ENCODE measurements at places on chromosomes 1 and 21. TPM values are rescaled to one million over a fixed set of nuclear protein-coding genes. Genes with fewer than 3 reads are reported as not detected.

DNA sequence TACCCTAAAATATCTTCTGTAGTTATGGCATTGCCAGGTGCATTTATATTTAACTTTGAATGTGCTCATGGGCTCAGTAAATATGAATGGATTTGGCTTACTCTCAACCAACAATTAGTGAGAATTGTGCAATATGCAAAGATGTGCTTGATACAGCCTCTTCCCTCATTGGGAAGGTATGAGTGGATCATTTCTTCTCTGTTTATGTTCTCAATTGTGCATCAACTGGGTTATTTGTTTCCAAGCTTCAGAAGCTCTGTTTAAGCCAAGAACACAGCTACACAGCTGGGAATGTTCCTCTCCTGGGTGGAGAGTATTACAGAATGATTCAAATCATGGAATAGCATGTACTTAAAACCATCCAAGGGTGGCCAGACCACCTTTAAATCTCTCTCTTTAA, 17.6 kb upstream of the MAP1LC3C start:
- no peak overlapping the region for H3K4me3 ChIP-seq
- peaks cover 7% of the 10 kb centered on the region for H3K4me1 ChIP-seq
- no peak overlapping the region for H3K27ac ChIP-seq
- no peak for DNase-seq
- H3K27me3 ChIP-seq, result no peaks in the 10 kb centered on the region

The RXFP4 gene
- not detected for total RNA-seq

DNA sequence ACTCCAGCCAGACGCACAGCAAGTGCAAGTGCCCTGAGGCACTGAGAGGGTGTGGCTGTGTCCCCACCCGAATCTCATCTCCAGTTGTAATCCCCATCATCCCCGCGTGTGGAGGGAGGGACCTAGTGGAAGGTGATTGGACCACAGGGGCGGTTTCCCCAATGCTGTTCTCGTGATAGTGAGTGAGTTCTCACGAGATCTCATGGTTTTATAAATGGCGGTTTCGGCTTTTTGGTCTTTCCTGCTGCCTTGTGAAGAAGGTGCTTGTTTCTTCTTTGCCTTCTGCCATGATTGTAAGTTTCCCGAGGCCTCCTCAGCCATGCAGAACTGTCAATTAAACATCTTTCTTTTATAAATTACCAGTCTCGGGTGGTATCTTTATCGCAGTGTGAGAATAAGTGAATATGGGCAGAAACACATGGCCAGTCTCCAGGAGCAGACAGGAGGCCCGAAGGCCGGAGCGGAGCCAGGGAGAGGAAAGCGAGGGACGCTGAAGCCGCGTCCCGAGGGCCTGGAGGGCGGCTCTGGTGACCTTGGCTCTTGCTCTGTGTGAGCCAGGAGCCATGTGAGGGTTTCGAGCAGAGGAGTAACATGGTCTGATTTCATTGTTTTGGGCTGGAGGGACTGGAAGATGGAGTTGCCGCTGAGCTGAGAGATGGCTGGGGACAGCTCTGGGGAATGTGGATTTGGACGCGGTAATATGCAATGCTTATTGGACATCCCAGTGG, 76.0 kb upstream of the C1orf174 start:
- H3K4me3 ChIP-seq, result no peak overlapping the region
- H3K36me3 ChIP-seq, result no peaks in the 10 kb centered on the region
- H3K4me1 ChIP-seq, result no peaks in the 10 kb centered on the region
- H3K27me3 ChIP-seq, result 0 out of 2 replicates have a peak, but pooled peaks cover 1% of the 10 kb centered on the region
- no peak for DNase-seq

The CYP4Z1 gene
- total RNA-seq, result not detected

GRCh38 chr1:117678246-117678977, 72.6 kb downstream of the TENT5C start:
- peaks cover 9% of the 10 kb centered on the region for H3K27me3 ChIP-seq
- peak overlapping the region; percentile 18 for H3K27ac ChIP-seq
- no peaks in the 10 kb centered on the region for H3K36me3 ChIP-seq
- H3K4me1 ChIP-seq, result peaks cover 49% of the 10 kb centered on the region

DNA sequence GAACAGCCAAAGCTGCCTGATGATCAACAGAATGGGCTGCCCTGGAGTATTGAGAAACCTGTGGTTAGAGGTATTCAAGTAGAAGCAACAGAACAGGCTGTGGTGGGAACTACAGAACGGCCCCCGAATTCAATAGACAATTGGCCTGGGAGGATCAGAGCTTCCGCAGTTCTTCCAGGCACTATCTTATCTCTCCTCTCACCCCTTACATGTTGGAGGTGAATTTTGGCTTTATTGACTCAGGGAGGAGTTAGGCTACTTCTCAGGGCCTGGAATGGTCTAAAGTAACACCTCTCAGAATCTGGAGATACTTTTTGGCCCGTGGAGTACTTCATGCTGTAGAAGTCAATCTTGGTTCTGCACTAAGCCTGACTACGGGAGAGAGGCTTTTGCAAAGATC, 253.0 kb downstream of the PRDM2 start:
- H3K36me3 ChIP-seq, result no peaks in the 10 kb centered on the region
- no peak overlapping the region for H3K27ac ChIP-seq
- no peak overlapping the region for H3K4me3 ChIP-seq
- H3K4me1 ChIP-seq, result no peaks in the 10 kb centered on the region

DNA sequence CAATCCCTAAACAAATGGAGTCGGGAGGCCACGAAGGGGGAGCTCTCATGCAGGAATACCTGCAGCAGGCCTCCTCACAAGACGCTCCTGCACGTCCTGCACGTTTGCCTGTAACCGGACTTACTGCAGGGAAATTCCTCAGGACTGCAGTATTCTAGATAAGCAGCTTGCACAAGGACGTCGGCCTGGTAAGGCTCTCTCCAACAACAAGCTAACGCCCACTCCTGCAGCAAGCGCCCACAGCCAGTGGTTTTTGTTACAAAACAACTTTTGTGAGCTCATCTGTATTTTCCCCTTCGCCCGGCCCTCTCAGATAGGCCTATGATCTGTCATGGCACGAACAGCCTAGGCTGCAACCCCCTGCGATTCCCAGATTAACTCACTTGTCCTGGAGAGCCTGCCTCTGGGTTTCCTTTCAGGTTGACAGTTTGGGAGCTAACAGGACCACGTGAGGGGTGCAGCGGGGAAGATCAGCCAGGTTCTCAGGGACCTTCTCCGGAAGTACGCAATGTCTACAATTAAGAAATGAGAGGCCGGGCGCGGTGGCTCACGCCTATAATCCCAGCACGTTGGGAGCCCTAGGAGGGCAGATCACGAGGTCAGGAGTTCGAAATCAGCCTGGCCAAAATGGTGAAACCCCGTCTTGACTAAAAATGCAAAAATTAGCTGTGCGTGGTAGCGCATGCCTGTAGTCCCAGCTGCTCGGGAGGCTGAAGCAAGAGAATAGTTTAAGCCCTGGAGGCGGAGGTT, 921 bp upstream of the MIB2 start:
- peaks cover 12% of the 10 kb centered on the region for H3K36me3 ChIP-seq
- peaks cover 21% of the 10 kb centered on the region for H3K4me1 ChIP-seq
- peaks cover 3% of the 10 kb centered on the region for H3K27me3 ChIP-seq
- H3K4me3 ChIP-seq, result peak overlapping the region; percentile 97
- H3K27ac ChIP-seq, result peak overlapping the region; percentile 83

- H3K27me3 ChIP-seq, result peaks cover 45% of the 10 kb centered on the region
- no peak overlapping the region for H3K4me3 ChIP-seq
- H3K4me1 ChIP-seq, result no peaks in the 10 kb centered on the region
- DNase-seq, result no peak
- H3K36me3 ChIP-seq, result no peaks in the 10 kb centered on the region
These were observed 22.0 kb downstream of the TNNT2 start for GRCh38 chr1:201355471-201355870.

GRCh38 chr1:24635195-24635843, 7.8 kb upstream of the SRRM1 start:
- peaks cover 14% of the 10 kb centered on the region for H3K27me3 ChIP-seq
- no peaks in the 10 kb centered on the region for H3K36me3 ChIP-seq
- H3K4me3 ChIP-seq, result no peak overlapping the region
- DNase-seq, result peak; percentile 78
- no peak overlapping the region for H3K27ac ChIP-seq
- H3K4me1 ChIP-seq, result peaks cover 11% of the 10 kb centered on the region

DNA sequence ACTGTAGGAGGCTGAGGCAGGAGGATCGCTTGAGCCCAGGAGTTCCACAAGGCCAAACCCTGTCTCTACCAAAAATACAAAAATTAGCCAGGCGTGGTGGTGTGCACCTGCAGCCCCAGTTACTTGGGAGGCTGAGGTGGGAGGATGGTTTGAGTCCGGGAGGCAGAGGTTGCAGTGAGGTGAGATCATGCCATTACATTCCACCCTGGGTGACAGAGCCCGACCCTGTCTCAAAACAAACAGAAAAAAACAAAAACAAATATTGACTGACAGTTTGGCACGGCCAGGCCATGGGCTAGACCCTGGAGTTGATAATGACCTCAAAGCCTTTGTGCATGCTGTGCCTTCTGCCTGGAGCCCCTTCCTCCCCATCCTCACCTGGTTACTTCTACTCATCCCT, 19.2 kb upstream of the RSPO1 start:
- no peak overlapping the region for H3K27ac ChIP-seq
- no peak overlapping the region for H3K4me3 ChIP-seq
- no peak for DNase-seq
- no peaks in the 10 kb centered on the region for H3K4me1 ChIP-seq
- H3K27me3 ChIP-seq, result peaks cover 27% of the 10 kb centered on the region

The DNAJC6 gene
- total RNA-seq, result 15.1 TPM

DNA sequence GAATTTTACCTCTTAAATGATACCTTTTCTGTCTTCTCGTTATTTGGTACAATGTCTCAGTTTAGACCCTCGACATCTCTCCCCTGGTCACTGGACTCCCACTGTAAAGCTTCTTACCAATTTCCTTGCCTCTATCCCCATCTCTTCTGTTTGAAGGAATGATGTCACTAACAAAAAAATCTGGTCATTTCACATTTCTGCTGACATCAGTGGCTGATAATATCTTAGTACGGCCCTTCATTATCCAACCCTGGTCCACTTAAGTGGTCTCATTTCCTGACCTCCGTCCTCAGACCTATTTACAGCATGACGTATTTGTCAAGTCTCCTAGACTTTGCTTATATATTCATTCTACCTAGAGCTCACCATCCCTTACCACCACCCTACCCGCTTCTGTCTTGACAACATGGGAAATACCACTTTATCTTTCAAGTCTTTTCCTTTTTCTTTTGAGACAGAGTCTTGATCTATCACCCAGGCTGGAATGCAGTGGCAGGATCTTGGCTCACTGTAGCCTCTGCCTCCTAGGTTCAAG, 60.9 kb downstream of the C1orf21 start:
- DNase-seq, result no peak
- no peaks in the 10 kb centered on the region for H3K27me3 ChIP-seq
- no peaks in the 10 kb centered on the region for H3K36me3 ChIP-seq
- H3K4me3 ChIP-seq, result no peak overlapping the region

The OR2M3 gene
- total RNA-seq, result not detected

GRCh38 chr1:188128761-188129160, 1300.0 kb downstream of the PLA2G4A start:
- peaks cover 31% of the 10 kb centered on the region for H3K4me1 ChIP-seq
- no peaks in the 10 kb centered on the region for H3K27me3 ChIP-seq
- H3K27ac ChIP-seq, result no peak overlapping the region
- peak; percentile 73 for DNase-seq

GRCh38 chr1:165531021-165531420, 12.8 kb upstream of the LRRC52 start:
- no peak overlapping the region for H3K27ac ChIP-seq
- no peak for DNase-seq
- no peaks in the 10 kb centered on the region for H3K4me1 ChIP-seq

The PCBP3 gene
- not detected for total RNA-seq

DNA sequence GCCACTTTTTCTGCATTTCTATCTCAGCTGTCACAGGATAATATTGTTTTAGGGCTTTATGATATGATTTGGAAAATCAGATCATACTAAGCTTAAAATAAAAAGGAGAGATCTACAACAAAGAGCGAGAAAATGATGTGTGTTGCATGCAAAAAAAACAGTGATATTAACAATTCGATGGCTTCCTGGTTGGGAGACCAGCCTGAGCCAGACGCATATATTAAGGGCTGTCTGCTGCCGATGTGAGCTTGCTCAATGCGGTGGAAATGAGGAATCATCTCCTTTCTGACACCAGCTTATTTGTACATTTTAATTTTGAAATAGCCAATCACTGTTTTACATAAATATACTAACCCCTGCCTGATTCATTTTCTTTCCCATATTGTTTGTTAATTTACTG, 862.6 kb downstream of the USP25 start:
- peaks cover 11% of the 10 kb centered on the region for H3K4me1 ChIP-seq
- H3K36me3 ChIP-seq, result no peaks in the 10 kb centered on the region
- DNase-seq, result no peak
- no peak overlapping the region for H3K27ac ChIP-seq
- H3K27me3 ChIP-seq, result no peaks in the 10 kb centered on the region
- no peak overlapping the region for H3K4me3 ChIP-seq

GRCh38 chr1:220278991-220279390, 6.7 kb upstream of the RAB3GAP2 start:
- no peak for DNase-seq
- no peak overlapping the region for H3K27ac ChIP-seq
- H3K4me1 ChIP-seq, result no peaks in the 10 kb centered on the region

The TNFSF18 gene
- total RNA-seq, result 0.23 TPM

- peaks cover 28% of the 10 kb centered on the region for H3K4me1 ChIP-seq
- H3K36me3 ChIP-seq, result peaks cover 21% of the 10 kb centered on the region
- H3K27me3 ChIP-seq, result no peaks in the 10 kb centered on the region
- no peak overlapping the region for H3K27ac ChIP-seq
These were observed 2.5 kb downstream of the KLHL20 start for GRCh38 chr1:173717238-173717637.

DNA sequence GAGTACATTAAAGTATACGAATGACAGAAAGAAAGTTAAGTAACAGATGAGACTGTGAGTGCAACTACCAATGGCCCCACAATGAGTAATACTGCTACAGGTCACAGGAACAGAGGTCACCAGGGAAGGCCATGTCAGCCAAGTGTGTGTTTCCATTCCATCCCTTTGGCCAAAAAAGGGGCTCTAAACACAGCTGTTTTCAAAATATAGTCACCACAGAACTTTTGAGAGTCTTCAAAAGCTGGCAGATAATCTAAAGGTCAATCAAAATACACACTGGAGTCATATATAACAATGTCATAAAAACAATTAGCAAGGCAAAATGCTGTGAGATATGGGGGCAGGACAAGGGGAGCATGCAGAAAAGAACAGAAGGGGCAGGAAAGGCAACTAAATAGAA, 10.2 kb downstream of the USP24 start:
- no peaks in the 10 kb centered on the region for H3K36me3 ChIP-seq
- no peaks in the 10 kb centered on the region for H3K27me3 ChIP-seq
- peaks cover 60% of the 10 kb centered on the region for H3K4me1 ChIP-seq
- H3K4me3 ChIP-seq, result no peak overlapping the region
- H3K27ac ChIP-seq, result peak overlapping the region; percentile 1

GRCh38 chr1:110102081-110102480, 10.2 kb upstream of the UBL4B start:
- peaks cover 2% of the 10 kb centered on the region for H3K27me3 ChIP-seq
- peak; percentile 41 for DNase-seq
- H3K4me3 ChIP-seq, result no peak overlapping the region
- H3K36me3 ChIP-seq, result no peaks in the 10 kb centered on the region

DNA sequence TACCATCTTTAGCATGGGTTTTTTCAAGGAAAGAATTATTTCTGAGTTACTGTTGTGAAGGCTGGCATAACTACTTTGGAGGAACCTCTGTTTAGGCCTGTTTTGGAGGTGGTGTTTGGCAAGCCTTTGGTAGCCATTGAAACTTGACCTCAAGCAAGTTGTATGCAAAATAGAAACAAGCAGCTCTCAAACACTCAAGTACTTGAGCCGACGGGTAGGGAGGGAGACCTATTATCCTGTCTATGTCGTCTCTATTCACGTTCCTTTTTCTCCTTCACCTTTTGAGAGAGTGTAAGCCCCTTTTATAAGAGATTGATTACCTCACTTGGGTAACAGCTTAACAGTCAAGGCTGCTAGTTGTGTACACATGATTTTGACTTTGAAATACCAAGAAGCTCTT, 878.3 kb upstream of the CXADR start:
- DNase-seq, result no peak
- no peaks in the 10 kb centered on the region for H3K4me1 ChIP-seq
- no peak overlapping the region for H3K4me3 ChIP-seq
- H3K36me3 ChIP-seq, result no peaks in the 10 kb centered on the region

The LGALS8 gene
- total RNA-seq, result 37.5 TPM
